ENCODE measurements at places on chromosomes 2 and 18.

DNA sequence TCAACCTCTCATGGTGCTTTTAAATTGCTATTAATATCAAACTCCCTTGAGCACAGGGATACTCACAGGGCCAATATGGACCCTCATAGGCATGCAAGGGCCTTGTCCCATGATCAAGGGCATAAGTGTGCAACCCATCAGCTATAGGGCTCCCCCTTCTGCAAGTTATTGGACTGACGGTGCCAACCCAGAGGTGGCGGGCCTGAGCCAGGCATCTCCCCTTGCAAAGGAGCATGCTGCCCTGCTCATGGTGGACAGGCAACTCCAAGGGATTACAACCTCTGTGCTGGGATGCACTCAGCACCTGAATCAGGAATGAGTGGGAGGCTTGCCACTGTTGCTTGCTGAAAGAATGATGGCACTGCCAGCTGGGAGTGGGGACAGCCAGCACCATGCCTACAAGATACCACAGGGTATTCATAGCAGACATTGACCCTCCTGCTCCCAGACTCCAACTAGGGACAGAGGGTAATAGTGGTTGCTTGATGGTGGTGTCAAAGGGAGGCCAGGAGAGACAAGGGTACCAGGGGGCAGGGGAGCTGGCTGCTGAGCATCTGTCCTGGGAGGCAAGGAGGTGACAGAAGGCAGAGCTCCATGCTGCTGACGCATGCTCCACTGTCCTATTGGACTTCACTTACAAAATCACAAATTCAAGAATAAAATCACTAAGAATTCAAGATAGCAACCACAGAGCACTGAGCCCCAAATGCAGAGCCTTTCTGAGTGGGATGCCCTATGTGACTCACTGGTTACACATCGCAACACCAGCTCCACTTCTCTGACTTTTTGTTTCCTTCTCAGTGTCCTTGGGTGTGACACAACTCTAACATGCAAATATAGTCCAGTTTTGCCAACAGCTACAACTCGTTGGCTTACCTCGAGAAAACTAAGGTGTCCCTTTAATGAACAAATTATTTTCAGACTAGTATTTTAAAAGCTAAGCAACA, 157.1 kb upstream of the CCDC150 start:
- no peak for DNase-seq

DNA sequence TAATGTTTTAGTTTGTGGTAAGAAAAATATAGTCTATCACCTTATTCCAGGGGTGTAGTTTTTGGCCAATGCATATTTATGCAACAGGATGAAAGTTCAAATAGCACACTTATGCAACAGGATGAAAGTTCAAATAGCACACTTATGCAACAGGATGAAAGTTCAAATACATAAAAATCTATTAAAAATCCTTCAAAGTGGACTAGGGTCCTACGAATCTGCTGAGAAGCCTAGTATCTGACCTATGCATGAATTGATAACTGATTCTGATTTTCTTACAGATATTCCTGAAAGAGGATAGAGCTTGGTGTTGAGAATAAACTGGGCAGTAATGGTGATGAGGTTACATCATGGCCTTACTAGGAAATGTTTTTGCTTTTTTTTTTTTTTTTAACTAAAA, 2.8 kb downstream of the PECR start:
- DNase-seq: no peak

- no peak for DNase-seq
Measured at GRCh38 chr2:124683536-124684428, 658.7 kb downstream of the CNTNAP5 start.

DNA sequence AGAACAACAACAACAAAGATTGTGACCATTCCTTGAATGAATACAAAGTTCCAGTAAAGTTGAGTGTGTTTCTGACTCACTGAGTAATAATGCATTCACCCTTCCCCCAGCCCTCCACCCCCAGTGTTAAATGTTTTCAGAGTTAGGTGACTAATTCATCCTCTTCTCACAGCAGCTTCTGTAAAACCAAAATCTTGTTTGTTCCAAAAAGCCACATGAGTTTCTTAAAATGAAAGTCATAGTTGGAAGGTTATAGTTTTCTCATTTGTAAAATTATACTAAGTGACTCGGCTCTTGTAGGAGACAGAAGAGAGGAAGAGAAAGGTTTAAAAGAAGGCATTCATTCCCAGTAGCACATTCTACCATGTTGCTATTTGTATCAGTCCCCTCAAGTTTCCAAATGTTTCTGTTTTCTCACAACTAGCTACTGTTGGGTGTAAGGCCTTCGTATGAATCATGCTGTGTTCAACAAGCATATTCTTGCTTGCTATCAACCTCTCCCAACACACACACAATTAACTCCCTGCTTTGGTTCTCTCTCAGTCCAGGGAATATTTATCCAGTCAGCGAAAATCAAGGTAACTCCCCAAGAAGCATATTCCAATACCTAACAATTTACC, 75.3 kb downstream of the MBD2 start:
- no peak for DNase-seq

DNA sequence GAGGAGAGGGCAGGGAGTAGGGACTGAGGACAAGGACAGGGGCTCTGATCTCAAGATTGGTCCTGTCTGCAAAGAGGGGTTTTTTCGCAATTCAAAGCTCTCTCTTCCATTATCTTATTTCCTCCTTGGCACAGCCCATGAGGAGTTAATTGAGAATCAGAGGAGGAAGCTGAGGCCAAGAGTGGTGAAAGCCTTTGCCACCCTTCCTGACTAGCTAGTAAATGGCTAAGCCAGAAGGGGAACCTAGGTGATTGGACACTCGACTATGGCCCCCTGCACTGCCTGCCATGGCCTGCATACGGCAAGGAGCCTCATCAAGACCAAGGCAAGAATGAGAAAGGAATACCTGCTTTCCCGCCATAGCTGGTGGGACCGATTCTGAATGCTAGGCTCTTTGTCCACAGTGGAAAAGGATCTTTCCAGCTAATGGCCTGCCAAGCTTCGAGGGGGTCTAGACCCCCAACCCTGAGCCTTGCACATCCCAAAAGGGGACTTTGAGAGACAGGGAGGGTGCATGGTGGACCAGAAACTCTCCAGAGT, 237.9 kb downstream of the HAUS1 start:
- DNase-seq: no peak

GRCh38 chr2:119486886-119487285, 37.4 kb downstream of the SCTR start:
- DNase-seq: no peak

DNA sequence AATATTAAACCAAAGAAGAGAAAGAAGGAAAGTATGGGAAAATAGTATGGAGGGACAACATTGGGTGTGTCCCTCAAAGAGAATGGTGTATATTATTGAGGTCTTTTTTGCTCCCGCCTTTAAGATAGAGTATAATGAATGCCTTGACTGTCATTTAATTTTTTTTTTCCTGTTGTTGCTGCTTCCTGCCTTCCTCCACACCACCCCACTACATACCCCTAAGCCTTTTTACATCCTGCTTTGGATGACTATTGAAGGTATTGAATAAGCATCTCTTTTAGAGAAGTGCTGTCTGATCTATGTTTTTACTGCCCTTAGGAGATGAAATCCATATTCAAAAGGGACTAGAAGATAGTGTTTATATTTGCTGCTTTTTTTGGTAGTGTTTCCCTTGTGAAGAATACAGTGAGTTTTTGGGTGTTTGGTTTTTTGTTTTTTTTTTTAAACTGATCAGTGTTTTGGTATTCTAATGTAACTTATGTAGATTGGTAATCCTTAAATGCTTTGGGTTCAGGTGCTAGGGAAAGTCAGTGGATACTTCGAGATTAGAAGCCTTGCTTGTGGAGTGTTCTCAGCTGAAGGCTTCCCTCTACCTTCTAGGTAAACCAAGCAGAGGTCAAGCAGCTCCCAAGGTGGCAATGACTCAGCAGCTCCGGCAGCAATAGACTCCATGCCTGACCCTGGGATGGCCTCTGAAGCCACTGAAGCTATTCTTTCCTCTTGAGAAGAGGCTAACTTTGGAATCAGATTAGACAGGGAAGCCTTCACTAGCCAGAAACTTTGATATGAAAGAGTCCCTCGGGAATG, 5.0 kb downstream of the FZD7 start:
- no peak for DNase-seq

GRCh38 chr2:235051436-235052260, 99.8 kb downstream of the SH3BP4 start:
- no peak for DNase-seq

DNA sequence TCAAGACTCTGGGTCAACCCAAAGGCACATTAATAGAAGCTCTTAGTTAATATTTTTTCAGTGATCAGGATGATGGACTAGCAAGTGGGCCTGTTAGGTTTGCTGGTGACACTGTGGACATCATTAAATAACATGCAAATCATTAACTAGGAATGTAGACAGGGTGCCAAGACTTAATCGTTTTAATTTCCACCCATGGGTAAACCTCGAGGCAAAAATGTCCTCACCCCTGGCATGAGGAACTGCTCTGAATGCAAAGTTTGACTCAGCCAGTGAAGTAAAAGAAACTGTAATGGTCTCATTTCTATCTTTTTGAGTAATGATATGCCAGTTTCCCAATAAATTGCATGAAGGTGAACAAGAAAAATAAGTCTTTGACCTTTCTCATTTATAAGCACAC, 152.6 kb upstream of the MEX3C start:
- no peak for DNase-seq

DNA sequence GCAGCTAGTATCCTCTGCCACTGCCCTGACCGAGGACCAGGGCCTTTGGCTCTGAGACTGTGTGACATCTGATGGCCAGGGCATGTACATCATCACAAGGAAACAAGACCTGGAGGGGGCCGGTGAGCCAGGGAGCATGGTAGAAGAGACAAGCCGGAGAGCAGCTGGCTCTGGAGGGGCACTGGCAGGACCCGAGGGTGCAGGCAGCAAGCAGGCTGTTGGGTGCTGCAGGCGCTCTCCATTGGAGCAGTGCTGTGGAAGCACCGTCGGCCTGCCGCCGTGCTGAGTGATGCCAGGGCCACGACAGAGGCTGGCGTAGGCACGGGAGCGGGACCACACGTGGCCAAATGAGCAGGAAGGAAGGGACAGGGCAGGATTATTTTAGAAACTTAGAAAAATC, 335.2 kb downstream of the GBX2 start:
- no peak for DNase-seq

DNA sequence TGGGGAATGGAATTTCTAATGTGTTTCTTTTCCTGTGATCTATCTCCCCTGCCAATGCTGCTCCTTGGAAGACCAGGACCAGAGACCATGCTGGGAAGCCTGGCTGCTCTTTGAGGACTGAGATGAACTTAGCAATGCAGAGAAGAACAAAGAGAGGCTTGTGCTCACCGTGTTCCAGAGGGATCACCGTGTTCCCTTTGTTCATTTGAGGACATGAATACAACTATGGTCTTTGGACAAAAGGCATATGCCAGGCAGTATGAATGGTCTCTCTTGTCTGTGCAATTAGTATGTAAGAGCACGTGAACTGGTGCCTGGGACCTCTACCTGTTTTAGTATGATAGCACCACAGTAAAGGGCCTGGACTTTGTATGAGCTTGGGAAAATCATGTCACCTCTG, 139.9 kb downstream of the TDRD15 start:
- DNase-seq: peak; percentile 88
